SW480 (cell line): ENCODE measurements at places on chromosomes 7 and 10.

DNA sequence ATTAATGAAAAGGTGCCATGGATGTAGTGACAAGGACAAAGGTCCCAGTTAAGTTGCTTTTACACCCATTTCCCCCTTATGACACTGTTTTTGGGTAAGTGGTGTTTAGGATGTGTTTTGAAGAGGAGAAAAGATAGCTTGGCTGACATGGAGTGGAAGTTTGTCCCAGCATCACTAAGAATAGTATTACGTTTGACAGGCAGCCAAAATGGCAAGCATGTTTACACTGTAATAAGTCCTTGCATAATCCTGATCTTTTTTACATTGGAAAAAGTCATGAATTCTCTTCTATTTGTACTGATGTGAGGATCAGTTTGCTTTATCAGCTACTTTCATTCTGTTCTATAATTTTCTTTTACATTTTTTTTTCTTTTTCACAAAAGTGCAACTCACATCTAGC lies 137.8 kb downstream of the CHRM2 start:
- no peak for DNase-seq

DNA sequence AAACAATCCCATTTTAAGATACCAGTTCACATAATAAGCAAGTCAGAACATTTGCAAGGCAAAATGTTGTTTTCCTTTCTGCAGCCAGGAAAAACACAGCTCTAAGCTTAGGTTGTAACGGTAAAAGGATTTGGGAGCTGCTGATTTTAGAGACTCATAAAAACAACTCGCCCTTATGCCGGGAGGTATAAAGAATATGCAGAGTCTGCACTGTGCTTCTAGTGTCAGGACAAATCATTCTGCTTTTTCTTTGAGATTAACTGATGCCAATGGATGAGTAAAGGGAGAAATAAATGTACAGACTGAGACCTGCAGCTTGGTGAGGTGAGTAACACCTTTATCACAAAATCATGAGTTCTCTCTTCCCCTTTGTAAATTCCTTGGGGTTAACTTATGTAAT lies 2.0 kb upstream of the SFR1 start:
- no peak for DNase-seq

DNA sequence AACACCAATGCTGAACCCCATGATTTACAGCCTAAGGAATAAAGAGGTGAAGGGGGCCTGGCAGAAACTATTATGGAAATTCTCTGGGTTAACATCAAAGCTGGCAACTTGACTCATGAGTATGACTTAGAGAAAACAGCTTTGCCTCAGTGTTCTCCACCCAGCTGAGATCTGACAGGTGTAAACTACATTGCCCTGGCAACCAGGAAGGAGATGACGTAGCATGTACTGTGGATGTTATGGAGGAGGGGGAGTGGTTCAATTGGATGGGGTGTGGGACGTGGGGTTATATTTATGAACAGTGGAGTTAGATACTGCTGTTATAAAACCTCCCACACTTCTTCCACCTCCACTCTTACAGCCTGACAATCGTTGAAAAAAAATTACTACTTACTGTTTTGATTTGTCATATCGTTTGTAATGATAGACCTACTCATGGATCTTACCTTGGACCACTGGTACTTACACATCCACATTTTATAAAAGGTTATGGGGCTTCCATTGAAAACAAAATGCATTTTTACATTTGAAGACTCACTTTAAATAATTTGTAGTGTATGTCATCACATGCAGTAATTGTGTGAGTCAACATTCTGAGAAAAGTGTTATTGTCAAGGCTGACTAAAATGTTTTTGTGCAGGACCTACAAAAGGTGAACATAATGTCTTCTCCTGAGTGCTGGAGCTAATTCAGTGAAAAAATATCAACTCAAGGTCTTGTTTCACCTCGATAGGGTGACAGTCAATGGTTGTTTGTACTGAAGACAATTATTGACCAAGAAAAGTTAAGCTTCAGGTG lies 6.4 kb downstream of the OR2F1 start:
- no peak for DNase-seq

DNA sequence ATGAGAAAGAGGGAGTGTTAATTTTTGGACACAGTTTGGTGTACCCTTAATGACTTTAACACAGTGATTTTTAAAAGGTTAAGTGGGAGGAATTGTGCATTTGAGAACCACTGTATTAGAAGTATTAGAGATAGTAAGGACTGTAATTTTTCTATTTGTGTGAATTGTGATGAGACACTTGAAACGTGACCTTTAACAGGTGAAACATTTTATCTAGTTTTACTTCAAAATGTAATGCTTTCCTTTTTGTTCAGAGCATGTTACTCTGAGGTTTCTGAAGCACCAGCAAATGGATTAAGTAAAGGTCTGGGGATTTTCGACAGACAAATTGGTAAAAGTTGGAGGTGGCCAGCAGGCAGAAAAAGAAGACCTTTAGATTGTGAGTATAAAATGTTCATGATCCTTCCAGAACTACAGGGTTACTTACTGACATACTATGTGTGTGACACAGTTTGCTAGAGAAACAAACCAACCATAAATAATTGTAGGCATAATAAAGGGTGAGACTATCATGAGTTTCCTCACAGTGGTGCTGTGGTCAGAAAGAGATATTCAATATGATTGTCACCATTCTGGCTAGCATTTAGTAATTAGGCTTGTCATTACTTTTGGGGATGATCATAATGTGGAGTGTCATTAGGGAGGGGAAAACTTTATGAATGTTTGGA lies 26.1 kb downstream of the LCOR start:
- DNase-seq = no peak
